Heart right ventricle (tissue), 16 donors: ENCODE measurements at places on chromosomes 6 and 20. TPM values are rescaled to one million over a fixed set of nuclear protein-coding genes. Genes with fewer than 3 reads are reported as not detected.
A peak's percentile ranks its signal among the peaks of the same experiment; 100 is the strongest.

DNA sequence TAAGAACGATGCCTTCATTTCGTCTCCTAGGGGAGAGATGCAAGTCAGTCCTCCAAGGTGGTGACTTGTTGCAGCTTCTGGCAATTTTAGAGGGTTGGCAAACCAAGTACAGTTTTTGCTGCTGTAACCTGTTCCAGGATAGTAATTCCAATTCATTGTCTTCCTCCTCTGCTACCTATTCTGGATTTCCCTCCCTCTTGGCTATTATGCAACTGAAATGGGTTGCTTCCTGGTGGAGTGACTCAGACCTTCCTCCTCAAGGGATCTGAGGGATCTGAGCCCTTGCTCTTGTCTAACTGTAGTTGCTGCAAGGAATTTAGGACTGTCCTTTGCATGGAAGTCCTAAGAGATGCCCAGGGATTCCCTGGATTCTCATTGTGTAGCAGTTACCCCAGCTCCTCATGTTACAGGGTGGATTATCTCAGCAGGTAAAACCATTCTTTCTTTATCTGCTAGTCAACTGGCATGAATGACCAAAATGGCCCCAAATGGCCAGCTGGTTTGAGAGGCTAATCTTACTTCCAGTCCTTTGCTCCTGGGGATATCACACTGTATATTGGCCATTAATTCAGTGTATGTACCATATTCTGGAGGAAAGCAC, 17.6 kb upstream of the ELMO2 start:
- DNase-seq = no peak

Gene MAN1A1
- 14.4 TPM for total RNA-seq

Gene PLG
- total RNA-seq = not detected

- no peak for DNase-seq
These were observed 33.3 kb upstream of the THEMIS start for GRCh38 chr6:127933852-127934840.

Gene PET117
- total RNA-seq = 11.6 TPM

Gene RSPO3
- total RNA-seq = 0.47 TPM

Gene NR2E1
- not detected for total RNA-seq

DNA sequence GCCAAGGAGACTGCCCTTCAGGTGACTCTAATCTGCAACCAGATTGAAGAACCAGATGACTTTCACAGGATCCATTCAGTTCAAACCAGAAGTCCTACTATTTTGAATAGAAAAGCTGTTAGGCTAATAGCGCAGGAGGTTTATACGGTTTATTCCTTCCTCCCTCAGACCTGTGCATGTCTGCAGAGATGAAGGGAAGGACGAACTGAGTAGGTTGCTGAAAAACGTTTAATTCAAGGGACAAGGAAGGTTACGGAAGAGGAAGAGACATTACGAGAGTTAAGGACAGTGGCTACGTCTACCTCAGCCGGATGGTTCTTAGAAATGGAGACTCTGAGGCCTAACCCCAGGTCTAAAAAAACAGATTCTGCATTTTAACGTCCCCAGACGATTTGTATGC, 978 bp downstream of the AURKA start:
- DNase-seq = no peak

DNA sequence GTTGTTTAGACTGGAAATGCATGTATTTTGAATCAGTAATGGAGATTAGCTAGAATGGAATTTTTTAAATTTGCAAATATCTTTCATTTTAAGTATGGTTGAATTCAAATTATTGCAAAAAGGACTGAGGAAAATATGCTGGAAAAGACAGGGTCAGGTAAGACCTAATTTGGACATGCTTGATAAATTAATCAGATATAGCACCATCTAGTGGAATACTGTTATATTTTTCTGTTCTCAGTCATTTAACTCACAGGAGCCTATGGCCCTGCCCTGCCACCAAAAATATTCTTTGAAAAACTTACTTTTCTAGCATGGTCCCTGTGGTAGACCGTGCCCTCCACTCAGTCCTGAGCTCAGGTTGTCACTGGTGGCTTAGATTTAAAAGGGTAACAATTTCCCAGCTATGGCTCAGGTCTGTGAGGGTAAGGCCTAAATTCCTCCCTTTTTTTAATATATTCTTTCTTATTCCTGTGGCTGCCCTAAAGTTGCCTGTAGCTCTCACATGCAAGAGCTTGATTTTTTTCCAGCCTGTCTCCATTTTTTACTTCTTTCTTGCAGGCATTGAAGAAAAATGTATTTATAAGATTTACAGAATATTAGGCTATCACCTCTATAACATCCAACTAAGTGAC, 25.3 kb upstream of the KIAA1586 start:
- DNase-seq = no peak

GRCh38 chr6:12262236-12263061, 27.7 kb upstream of the EDN1 start:
- no peak for DNase-seq

Gene COL21A1
- 109 TPM for total RNA-seq

Gene PXDC1
- total RNA-seq = 17.5 TPM

- DNase-seq = no peak
These were observed 8.8 kb upstream of the SUPT3H start for GRCh38 chr6:45386501-45386900.

Gene DUSP15
- total RNA-seq = 5.6 TPM

- DNase-seq = no peak
These were observed 89.4 kb upstream of the ATXN1 start for GRCh38 chr6:16850681-16851026.

Gene TINAG
- total RNA-seq = not detected

Gene NOX3
- not detected for total RNA-seq

DNA sequence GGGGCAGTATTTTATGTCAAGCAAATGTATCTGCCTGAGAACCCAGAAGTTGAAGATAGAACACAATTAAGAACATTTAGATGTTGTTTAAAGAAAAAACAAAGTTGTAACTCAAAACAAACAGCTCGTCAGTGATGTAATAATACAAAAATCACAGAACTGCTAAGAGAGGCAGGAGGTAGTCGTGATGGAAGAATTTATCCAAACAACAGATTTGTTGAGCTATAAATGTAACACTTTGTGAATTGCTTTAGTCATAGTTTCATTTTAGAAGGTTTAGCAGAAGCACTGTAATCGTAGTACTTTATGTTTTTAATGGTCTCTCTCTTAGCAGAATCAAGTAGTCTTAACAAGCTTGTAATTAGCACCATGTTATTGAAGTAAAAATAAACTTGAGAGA, 73.6 kb downstream of the SCAF8 start:
- DNase-seq = no peak

GRCh38 chr20:12383821-12384220, 466.1 kb downstream of the BTBD3 start:
- DNase-seq = no peak

Gene SCRT2
- not detected for total RNA-seq

- DNase-seq = no peak
These were observed 72.3 kb downstream of the GPR6 start for GRCh38 chr6:110050440-110050813.

DNA sequence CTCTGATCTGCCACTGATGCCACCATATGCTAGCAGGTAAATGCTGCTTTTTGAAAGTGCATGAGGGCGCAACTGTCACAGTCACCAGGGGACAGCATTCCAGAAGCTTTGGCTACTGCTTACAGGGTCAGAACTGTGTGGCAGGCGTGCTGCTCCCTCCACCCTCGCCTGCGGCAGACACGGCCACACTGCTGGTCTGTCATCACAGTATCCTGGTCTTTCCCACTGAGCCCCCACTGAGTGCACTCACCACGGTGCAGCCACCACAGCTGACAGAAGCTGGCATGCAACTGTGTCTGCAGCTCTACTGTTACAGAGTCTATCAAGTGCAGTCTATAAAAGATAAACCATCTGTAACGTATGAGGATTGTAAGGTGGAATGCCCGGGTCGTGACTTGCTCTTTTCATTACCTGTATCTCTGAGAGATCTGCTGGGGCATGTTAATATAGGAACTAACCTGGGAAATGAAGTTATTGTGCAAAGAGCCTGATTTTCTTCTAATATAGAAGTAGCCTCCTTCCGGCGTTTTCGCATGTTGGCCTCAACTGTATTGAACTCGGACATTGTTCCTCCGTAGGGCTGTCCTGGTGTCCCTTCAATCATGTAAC, 24.5 kb downstream of the GCLC start:
- DNase-seq = no peak

- DNase-seq = no peak
These were observed 93.8 kb downstream of the OPN5 start for GRCh38 chr6:47875593-47875992.

GRCh38 chr20:15200147-15200565, 862.7 kb upstream of the FLRT3 start:
- no peak for DNase-seq

DNA sequence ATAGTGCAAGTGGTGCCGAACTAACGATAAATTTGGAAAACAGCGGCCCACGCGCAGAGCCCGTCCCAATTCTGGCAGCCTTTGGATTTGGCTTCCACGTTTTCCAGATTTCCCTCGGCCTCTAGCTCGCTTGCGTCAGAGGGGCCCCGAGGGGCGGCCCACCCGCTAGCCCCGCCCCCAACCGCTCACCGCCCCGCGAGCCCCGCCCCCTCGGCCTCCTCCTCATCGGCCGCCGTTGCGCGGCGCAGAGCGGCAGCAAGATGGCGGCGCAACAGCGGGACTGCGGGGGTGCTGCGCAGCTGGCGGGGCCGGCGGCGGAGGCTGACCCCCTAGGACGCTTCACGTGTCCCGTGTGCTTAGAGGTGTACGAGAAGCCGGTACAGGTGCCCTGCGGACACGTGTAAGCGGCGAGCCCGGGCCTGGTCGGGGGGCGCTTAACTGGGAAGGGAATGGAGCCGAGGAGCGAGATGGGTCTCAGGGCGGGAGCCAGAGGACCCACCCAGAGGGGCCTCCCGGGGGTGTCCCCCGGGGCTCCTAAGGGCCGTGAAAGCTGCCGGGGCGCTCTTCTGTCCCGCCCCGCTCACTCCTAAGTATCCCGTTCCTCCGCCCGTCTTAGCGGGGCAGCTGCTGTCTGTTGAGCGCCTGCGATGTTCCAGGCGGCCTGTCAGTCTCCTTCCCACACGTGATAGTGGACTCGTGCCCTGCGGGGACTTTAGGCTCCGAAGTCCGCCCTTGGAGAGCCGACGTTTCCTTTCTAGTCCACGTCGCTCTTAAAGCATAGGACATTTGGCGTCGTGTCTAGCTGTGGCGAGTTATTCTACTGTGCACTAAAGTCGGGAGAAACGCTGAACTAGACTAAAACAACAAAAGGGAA, at the start of gene RNF114:
RNF114 (plus strand) TSS at position 245 of the 874 bp plus-strand sequence; CDS start at position 261, 16 bp downstream.
- DNase-seq = peak; percentile 93

Gene TRIM10
- not detected for total RNA-seq

DNA sequence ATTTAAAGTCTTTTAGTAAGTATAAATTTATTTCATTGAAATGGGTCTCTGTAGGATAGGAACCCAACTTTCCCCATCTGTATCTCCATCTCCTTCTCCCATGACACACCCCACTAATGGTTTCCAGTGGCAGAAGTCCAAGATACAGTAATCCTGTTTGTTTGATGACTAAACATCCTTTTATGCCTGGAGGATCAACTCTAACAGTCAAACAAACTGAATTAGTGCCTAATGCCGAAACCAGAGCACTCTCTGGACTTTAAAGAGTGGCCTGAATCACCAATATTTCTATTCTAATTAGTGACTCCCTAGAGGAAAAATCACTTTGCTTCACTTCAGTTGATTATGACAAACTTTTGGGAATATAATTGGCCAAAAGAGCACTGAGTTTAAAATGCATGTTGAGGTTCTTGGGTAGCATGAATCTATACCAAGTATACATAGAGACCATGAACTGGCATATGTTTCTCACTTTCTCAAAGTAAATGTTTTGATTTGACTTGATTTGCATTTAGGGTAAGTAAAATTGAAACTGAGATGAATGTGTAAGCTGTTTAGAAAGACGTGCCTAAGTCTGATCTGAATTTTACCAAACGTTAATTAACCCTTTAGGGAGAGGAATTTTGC, 776.4 kb upstream of the NRSN1 start:
- DNase-seq = no peak

DNA sequence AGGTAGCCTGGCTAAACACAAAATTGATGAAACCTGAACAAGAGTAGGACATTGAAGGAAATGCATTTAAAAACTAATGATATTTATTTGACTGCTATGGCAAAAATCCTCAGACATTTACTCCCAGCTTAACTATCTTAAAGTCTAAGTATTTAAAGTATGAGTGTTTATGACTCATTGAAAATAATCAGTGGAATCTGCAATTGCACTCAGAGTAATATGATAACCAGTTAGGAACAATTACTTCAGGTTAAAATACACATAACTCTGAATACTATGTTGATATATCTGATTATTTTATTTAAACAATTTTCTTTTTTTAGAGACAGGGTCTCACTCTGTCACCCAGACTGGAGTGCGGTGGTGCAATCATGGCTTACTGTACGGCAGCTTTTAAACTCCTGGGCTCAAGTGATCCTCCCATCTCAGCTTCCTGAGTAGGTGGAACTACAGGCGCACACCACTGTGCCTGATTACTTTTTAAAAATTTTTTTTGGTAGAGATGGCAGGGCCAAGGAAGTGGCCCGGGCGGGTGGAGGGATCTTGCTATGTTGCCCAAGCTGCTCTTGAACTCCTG, 43.9 kb downstream of the FILIP1 start:
- no peak for DNase-seq

- no peak for DNase-seq
These were observed 14.9 kb downstream of the NT5E start for GRCh38 chr6:85464722-85465150.

Gene C20orf96
- 5.1 TPM for total RNA-seq

Gene OARD1
- 15.8 TPM for total RNA-seq

DNA sequence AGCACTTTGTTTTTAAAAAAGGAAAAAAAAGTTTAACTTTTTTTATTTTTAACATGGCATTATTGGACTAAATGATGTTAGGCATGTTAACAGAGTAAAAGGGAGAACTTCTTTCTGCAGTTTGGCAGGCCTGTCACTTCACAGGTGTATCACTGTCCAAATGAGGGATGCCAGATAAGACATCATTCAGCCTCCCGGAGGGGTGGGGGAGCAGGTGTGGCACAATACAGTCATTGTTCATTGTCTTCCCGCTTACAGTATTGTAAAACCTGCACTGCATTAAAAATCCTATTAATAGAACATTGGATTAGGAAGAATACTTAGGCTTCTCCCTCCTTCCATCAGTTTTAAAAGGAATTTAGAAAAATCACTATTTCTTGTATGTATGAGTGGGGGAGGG, 80.7 kb downstream of the CARMIL1 start:
- no peak for DNase-seq

DNA sequence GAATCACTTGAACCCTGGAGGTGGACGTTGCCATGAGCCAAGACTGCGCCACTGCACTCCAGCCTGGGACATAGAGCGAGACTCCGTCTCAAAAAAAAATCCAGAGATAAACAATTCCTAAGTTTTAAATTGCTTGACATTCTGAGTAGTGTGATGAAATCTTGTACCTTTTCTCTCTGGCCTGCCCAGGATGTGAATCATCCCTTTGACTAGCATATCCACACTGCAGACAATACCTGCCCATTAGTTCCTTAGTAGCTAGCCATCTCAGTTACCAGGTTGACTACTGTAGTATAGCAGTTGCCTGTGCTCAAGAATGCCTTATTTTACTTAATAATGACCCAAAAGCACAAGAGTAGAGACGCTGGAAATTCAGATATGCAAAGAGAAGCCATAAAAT, 2.8 kb downstream of the ZFP57 start:
- DNase-seq = no peak

GRCh38 chr20:51411870-51412269, 130.6 kb downstream of the NFATC2 start:
- DNase-seq = no peak

Gene WFDC2
- total RNA-seq = not detected

Gene PKIB
- 0.75 TPM for total RNA-seq
